Hippocampal formation (tissue), 2 donors: ENCODE measurements at places on chromosomes 11 and 22.

- no peak for DNase-seq
Measured at GRCh38 chr11:92482492-92483060, 258.0 kb downstream of the FAT3 start.

- DNase-seq: no peak
Measured at GRCh38 chr11:108786281-108786990, 121.6 kb downstream of the DDX10 start.

DNA sequence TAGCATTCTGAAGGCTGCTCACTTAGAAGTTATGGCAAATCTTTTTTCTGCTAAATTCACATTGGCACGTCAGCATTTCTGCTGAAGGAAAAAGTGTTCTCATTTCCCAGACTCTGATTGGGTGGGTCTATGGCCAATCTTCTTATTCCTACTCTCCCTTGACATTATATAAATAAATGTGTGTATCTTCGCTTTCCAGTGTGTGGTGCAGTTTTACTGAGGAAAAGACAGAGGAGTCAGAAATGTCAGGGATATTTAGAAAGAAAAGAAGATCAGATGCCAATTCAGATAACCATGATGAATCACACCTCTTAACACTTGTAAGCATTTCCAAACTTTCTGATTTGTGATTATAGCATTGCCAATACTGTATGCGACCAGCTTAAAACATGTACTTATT is 3.2 kb upstream of the BDNF start:
- no peak for DNase-seq

DNA sequence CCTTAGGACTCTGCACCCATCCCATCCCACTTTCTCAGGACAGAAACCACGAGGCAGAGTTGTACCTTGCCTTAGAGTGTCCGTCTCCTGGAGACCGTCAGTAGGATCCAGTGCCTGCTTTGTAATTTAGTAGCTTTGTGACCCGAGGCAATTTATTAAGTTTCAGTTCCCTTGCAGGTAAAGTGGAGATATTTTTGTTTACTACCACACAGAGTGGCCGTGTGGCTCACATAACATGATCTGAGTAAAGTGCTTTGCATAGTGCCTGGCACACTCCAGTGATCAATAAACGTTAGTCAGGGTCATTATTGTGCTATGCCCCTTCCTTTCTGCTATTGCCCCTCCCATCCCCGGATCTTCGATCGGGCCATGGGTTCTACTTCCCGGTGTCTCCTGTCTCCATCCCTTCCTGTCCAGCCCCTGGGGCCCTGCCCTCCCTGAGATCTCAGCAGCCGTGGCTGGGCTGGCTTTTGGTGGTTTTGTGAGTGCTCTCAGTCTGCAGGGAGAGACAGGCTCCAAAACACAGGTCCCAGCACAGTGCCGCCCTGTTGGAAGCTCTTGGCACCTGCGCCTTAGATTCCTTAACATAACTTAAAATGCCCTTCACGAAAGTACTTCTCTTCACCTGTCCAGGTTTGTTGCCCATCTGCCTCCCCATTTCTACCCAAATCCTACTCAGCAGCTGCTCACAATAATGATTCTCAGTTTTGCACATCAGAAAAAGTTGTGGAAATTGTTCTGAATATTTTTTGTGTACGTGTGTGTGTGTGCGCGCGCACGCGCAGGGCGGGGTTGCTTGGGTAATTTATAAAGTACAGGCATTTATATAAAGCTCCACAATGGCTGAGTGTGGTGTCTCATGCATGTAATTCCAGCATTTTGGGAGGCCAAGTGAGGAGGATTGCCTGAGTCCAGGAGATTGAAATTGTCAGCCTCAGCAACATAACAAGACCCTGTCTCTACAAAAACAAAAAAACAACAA is 753.7 kb downstream of the NTM start:
- no peak for DNase-seq

- DNase-seq: no peak
Measured at GRCh38 chr11:62012832-62013461, 45.5 kb upstream of the FTH1 start.

DNA sequence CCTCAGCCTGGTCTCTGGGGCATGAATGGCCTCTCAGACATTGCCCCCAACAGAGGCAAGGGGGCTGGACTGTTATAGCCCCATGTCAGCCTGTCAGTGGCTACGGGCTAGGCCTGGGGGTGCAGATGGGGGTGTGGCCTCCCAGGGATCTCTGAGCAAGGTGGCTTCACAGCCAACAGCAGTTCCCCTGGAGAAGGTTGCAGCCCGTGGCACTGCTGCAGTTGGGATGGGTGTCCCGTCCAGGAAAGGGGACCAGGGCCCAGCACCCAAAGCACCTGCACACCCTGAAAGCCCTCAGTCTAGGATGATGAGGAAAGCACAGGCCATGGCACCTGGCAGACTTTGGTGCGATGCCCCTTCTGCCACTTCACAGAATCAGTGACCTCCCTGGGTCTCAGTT is 101.3 kb downstream of the TP53I11 start:
- DNase-seq: no peak

- no peak for DNase-seq
Measured at GRCh38 chr11:3148255-3148989, 16.7 kb downstream of the OSBPL5 start.

- DNase-seq: peak; percentile 72
Measured at GRCh38 chr11:126440792-126441514, 85.5 kb downstream of the ST3GAL4 start.

DNA sequence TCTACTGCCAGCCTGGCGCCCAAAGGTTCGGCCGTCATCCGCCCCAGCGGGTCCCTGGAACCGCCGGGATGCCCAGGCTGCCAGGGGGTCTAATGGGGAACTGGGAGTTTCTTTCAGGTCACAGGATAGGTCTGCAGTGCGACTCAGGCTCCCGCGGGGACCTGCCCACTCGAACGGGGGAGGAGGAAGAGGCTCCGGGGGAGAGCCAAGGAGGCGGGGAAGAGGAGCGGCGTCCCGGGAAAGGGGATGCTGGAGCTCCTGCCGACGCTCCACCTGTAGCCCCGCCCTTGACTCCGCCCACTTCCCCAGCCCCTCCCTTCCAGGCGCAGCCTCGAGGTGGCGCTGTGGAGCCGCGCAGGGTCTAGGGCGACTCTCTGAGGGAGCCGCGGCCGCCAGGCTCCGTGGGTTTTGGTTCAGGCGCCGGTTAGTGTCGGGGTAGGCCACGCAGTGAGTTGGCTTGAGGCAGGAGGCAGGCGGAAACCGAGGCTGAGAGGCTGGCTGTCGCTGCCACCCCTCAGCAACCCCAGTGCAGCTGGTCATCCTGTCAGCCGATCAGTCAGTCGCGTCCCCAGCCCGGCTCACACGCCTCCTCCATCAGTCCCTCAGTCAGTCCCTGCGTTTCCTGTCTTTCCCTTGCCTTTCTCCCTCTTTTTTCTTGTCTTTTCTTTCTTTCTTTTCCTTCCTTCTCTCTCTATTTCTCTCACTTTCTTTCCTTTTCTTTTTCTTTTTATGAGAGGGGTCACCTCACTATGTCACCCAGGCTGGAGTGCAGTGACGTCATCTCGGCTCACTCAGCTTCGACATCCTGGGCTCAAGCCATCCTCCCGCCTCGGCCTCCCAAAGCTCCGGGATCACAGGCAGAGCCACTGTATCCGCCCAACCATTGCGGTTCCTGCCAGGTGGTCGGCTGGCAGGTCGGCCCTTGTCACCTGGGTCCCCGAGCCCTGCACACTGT is 26.4 kb downstream of the YWHAH start:
- peak; percentile 77 for DNase-seq

DNA sequence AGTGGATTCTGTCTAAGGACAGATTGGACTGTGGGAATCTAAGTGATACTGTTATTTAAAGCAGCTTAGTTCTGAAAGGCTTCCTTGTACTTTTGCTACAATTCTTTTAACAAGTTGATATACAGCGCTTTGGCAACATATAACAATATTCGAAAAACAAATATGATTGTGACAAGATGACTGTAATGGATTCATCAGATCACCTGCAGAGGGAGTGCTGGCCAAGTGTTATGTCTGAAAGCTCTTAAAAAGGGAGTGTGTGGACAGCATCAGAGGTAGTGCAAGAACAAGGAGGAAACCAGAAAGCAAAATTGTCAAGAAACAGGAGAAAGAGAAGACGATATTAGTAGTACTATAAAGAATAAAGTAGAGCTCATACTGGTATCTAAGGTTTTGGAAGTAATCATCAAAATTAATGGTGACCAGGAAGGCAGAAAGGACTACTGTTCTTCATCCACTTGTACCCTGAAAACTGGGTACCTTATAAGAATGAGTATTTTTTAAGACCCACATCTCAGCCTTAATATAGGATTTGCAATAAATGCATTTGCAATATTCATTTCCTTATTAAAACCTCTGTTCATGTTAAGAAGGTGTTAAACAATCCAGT is 1112.0 kb upstream of the CCDC90B start:
- DNase-seq: peak; percentile 10

- DNase-seq: no peak
Measured at GRCh38 chr11:33655842-33656600, 44.6 kb downstream of the C11orf91 start.

GRCh38 chr11:131762346-131763110 is 392.1 kb downstream of the NTM start:
- peak; percentile 69 for DNase-seq

DNA sequence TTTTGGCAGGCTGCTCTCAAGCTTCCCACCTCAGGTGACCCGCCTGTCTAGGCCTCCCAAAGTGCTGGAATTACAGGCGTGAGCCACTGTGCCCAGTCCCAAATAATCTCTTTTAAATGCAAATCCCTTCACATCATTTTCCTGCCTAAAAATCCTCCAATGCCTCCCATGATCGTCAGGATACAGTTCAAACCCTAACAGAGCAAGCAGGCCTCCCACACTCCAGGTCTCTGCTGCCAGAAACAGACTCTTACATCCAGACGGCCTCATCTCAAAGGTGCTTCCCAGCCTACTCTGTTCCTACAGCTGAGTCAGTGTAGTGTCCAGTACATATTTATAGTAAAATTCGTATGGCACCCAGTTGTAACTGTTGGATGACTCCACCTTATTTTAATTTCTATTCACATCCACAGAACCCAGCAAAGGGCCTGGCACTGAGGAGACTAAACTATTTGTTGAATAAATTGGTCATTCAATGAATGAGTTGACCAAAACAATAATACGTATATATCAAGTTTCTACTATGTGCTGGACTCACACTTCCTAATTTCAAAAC is 8.2 kb downstream of the SIRT3 start:
- no peak for DNase-seq

DNA sequence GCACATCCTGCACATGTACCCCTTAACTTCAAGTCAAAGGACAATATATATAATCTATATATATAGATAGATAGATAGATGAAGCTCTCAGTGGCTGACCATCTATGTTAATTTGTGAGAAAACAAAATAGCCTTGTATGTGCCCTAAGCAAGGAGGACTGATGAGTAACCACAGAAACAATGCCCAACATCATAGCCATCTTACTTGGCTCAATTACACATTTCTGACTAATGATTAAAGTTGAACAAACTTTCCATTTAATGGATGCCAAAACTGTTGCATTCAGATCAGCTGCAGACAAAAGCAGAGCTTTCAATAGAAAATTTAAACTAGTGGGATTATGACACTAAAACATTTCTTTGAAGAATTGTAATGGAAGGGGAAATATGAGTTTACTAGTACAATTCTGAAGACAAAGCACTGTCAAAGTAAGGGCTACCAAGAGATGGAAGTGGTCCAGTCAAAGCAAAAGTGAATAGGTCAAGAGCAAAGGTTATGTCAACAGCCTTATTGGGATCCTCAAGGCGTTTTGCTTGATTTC is 1188.2 kb upstream of the RAG2 start:
- DNase-seq: no peak

DNA sequence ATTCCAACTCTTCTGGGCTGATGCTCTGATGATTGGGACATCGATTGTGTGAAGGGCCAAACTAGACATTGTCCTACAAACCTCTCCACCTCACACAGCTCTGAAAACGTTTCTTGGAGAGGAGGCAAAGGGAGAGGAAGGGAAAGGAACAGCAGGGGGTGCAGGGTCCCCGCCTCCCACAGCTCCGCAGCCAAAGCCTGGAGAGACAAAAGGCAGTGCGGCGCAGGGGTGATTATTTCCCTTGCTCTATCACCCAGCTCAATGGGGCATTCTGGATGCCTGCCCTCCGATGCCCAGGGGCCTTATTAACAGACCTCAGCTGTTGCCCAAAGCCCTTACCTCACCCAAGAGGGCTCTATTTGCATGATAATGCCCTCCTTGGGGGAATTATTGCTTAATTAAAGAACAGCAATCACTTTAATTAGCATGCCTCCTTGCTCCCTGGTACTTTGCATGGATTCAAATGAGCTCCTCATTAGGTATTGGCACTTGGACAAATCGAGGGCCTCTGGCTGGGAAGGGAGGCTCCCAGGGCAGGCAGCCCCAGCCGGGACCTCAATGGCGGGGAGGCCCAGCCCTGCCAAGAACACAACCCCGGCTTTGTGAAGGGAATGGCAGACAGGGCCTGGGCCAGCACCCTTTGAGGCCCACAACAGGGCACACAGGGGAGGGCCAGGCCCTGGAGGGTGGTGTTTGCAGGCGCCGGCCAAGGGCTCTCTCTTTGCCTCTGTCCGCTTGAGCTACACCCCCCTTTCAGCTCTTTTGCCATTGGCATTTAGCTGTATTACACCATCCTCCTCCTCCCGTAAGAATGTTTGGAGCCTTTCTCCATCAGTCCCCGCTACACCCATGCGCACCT is 19.8 kb upstream of the CDON start:
- peak; percentile 55 for DNase-seq

- no peak for DNase-seq
Measured at GRCh38 chr11:113578033-113578380, 102.8 kb upstream of the DRD2 start.

DNA sequence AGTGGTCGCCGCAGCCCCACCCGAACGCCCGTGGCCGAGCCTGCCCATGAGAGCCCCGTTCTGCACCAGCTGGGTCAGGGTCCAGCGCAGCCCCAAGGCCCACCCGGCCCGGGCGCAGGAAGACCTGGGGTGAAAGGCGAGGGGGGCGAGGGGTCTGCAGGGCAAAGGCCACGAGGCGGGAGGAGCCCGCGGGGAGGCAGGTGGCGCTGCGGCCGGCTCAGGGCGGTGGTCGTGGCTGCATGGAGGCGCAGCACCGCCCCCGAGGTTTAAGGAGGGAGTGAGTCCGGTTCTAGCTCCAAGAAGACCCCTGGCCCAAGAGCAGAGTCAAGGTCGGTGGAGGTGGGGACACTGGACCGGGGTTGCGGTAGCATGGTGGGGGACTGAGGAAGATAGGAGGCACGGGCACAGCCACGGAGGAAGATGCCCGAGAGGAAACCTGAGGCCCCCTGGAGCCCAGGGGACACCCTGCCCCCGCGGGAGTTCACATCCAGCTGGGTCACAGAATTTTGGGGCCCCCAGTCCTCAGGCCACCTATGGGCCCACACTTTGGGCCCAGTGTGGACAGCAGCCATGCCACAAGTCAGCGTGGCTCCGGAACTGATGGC is 514 bp upstream of the HDAC10 start:
- DNase-seq: no peak

GRCh38 chr11:1505480-1505879 is 18.9 kb upstream of the MOB2 start:
- no peak for DNase-seq

DNA sequence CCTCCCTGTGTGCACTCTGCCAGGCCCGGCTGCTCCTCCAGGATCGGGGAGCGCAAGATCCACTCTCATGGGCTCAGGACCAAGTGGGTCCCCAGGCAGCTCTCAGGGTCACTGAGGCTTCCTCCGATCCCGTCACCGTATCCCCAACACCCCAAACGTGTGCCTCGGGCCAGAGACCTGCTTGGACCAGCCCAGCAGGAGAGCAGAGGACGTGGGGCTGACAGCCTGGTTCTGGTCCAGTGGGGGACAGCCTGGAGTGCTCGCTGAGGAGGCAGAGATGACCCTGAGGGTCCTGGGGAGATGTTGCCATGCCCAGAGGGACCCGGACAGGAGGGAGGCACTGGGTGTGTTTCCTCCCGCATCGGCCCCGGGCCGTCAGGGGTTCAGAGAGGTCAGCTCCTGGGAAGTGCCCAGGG is 1402.6 kb downstream of the BRD1 start:
- no peak for DNase-seq
